ENCODE measurements at places on chromosomes 13 and 19. TPM values are rescaled to one million over a fixed set of nuclear protein-coding genes. Genes with fewer than 3 reads are reported as not detected.

GIPC3 gene
- polyA plus RNA-seq: 0.06 TPM

CEACAM8 gene
- not detected for polyA plus RNA-seq

CGB2 gene
- not detected for polyA plus RNA-seq

DNA sequence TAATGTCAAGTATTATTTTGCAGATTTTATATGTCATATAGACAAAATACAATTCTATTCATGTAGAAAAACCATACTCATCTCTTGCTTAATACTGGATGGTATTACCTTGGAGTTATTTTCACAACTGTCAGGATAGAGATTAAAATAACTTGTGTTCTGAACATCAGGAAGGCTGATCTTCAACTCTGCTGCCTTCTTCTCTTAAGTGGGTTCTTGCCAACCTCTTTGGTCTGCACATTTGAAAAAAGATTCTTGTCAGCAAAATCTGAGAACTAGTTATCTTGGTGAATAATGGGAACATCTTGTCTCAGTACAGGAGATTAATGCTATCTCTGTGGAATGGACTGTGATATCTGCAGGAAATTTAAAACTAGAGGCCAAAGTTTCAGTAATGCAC lies 95.2 kb upstream of the FAM216B start:
- peaks cover 8% of the 10 kb centered on the region for H3K27me3 ChIP-seq
- no peak overlapping the region for H3K27ac ChIP-seq
- H3K4me3 ChIP-seq: no peak overlapping the region
- no peaks in the 10 kb centered on the region for H3K36me3 ChIP-seq
- DNase-seq: no peak

- H3K4me3 ChIP-seq: no peak overlapping the region
- H3K4me1 ChIP-seq: peaks cover 4% of the 10 kb centered on the region
- H3K27me3 ChIP-seq: no peaks in the 10 kb centered on the region
- H3K36me3 ChIP-seq: no peaks in the 10 kb centered on the region
- no peak for DNase-seq
Observed at GRCh38 chr13:46544208-46544607, 8.8 kb upstream of the LRCH1 start.

- H3K4me1 ChIP-seq: peaks cover 36% of the 10 kb centered on the region
- no peaks in the 10 kb centered on the region for H3K27me3 ChIP-seq
- no peak for DNase-seq
- peak overlapping the region; percentile 96 for H3K27ac ChIP-seq
- H3K4me3 ChIP-seq: peak overlapping the region; percentile 82
Observed at GRCh38 chr19:7637374-7638256, 705 bp downstream of the STXBP2 start.

DNA sequence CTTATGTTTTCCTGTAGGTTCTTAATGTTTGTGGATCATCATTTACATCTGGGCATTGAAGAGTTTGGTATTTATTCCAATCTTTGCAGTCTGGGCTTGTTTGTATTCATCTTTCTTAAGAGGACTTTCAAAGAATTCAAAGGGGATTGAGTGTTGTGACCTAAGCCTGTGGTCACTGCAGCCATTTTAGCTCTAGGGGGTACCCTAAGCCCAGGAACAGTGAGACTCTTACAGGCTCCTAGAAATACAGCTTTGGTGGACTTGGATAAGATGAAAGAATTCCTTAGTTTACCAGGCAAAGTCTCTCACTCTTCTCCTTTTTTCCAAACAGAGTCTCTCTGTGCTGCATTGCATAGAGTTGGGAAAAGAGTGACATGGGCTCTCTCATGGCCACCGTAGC lies 2539.0 kb upstream of the PCDH20 start:
- no peak overlapping the region for H3K27ac ChIP-seq
- no peaks in the 10 kb centered on the region for H3K27me3 ChIP-seq
- DNase-seq: no peak
- H3K4me3 ChIP-seq: no peak overlapping the region

- no peak overlapping the region for H3K4me3 ChIP-seq
- H3K4me1 ChIP-seq: peaks cover 67% of the 10 kb centered on the region
- no peaks in the 10 kb centered on the region for H3K36me3 ChIP-seq
- H3K27ac ChIP-seq: no peak overlapping the region
Observed at GRCh38 chr19:44725251-44725650, 23.3 kb upstream of the BCL3 start.

- H3K36me3 ChIP-seq: no peaks in the 10 kb centered on the region
- H3K4me3 ChIP-seq: no peak overlapping the region
- no peaks in the 10 kb centered on the region for H3K4me1 ChIP-seq
- no peak overlapping the region for H3K27ac ChIP-seq
Observed at GRCh38 chr13:26026211-26026610, 25.6 kb downstream of the SHISA2 start.

DNA sequence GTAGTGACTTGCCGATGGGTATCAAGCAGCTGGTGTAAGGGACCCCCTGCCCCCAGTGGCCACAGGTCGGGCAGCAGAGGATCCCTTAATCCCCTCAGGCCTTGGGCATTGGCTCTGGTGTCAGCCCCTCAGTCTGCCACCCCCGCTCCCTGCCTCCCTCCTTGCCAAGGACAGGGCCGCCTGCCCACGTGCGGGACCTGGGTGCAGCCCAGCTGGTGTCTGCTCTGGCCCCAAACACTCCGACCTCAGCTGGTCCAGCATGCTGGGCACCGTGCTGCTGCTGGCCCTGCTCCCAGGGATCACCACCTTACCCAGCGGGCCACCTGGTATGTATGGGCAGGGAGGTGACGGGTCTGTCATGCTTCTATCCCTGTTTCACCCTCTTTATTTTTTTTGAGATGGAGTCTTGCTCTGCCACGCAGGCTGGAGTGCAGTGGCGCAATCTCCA lies at the start of gene TGFBR3L:
TSS of gene TGFBR3L (plus strand) at position 233 of the 448 bp plus-strand sequence.
- H3K4me1 ChIP-seq: peaks cover 29% of the 10 kb centered on the region
- peaks cover 41% of the 10 kb centered on the region for H3K27me3 ChIP-seq
- DNase-seq: no peak
- no peaks in the 10 kb centered on the region for H3K36me3 ChIP-seq
